ENCODE measurements at places on chromosomes 3 and 15. TPM values are rescaled to one million over a fixed set of nuclear protein-coding genes. Genes with fewer than 3 reads are reported as not detected.

DNA sequence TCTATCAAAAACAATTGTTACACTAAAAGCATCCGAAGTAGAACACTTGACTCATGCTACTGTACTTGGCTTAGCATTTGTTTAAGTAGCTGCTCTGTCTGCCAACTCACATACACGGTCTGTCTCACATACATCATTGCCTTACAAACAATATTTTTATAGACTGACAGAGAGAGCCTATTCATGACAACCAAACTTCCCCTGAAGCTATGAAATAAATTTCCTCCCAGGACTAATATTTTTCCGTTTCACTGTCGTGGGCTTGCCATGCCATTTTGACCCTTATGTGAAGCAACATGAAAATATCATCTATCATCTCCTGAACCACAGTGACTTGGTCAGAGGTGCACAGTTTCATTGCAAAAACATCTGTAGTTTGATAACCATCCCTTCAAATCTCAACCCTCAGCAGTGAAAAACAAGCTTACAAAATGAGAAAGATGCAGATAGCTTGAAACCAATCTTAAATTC, 66.5 kb upstream of the PYGO1 start:
- no peak for DNase-seq
- H3K4me3 ChIP-seq, result no peak overlapping the region
- H3K4me1 ChIP-seq, result no peaks in the 10 kb centered on the region

DNA sequence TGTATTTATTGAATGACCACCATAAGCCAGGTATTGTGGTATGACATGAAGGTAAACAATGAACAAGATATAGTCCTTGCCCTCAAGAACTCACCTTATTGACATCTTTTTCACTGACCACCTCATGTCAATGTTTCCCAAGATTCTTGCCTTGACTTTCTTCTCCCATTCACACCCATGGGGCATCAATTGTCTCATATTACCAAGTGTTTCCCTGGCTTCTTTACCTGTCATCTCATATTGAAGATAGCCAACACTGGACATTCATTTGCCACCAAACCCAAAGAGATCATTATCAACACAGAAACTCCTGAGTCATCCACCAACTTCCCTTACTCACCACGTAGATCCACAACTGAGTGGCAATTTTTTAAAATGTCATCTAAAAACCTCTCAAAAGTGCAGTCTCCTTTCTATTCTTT, 2.2 kb downstream of the EFHB start:
- H3K4me1 ChIP-seq, result peaks cover 14% of the 10 kb centered on the region
- no peaks in the 10 kb centered on the region for H3K36me3 ChIP-seq
- peaks cover 7% of the 10 kb centered on the region for H3K27me3 ChIP-seq
- no peak for DNase-seq
- H3K4me3 ChIP-seq, result no peak overlapping the region

GRCh38 chr3:53791317-53791716, 54.9 kb downstream of the CHDH start:
- no peak overlapping the region for H3K27ac ChIP-seq
- no peak overlapping the region for H3K4me3 ChIP-seq
- DNase-seq, result no peak
- H3K4me1 ChIP-seq, result no peaks in the 10 kb centered on the region
- no peaks in the 10 kb centered on the region for H3K36me3 ChIP-seq

The SNTN gene
- total RNA-seq, result 9.6 TPM

- H3K4me1 ChIP-seq, result no peaks in the 10 kb centered on the region
- H3K36me3 ChIP-seq, result no peaks in the 10 kb centered on the region
- H3K4me3 ChIP-seq, result no peak overlapping the region
- no peak for DNase-seq
Measured at GRCh38 chr15:25770618-25771337, 92.3 kb downstream of the ATP10A start.

GRCh38 chr3:14913926-14914778, 33.2 kb upstream of the NR2C2 start:
- H3K4me1 ChIP-seq, result no peaks in the 10 kb centered on the region
- no peak overlapping the region for H3K27ac ChIP-seq
- peaks cover 9% of the 10 kb centered on the region for H3K36me3 ChIP-seq
- no peaks in the 10 kb centered on the region for H3K27me3 ChIP-seq
- no peak for DNase-seq

DNA sequence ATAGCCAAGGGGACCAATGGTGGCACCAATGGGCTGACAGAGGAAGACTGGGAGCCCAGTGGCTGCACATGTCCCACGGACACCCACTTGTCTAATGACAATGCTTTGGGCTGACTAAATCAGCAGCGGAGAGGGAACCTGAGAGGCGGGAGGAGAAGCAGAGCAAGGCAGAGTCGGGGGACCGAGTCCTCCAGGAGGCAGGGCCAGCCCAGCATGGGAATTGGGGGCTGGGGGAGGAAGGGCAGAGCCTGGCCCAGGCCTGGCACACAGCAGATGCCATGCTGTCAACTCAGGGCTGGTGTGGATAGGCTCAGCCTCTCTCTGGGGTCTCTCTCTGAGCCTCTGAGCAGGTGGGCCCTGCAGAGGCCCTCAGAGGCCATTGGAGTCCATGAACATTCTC, 78.4 kb upstream of the KLF13 start:
- no peaks in the 10 kb centered on the region for H3K36me3 ChIP-seq
- no peaks in the 10 kb centered on the region for H3K4me1 ChIP-seq
- no peak overlapping the region for H3K4me3 ChIP-seq
- no peaks in the 10 kb centered on the region for H3K27me3 ChIP-seq
